T1000 (cell line): ENCODE measurements at places on chromosomes 13 and 19.

DNA sequence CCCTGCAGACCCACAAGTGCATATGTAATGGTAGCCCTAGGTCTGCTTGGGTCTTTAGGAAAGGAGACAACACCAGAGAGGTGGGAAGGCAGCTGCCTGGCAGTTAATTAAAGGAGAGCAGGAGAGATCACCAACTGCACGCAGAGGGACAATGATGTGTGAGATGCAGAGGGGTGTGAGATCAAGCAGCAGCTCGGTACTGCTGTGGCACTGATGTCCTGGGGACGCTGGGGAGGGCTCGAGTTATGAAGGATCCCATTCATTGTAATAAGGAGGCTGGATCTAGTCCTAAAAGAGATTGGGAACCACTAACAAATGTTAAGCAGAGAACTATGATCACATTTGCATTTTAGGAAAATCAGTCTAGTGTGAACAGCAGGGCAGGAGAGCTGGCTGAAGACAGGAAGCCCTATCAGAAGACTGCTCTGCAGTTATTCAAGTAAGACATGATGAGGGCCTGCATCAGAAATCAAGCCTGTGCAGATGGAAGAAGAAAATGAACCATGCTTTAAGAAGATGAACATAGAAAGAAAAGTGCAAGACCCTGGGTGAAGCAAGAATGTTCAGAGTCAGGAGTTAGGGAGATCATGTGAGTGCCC is 80.4 kb downstream of the DLEU7 start:
- no peak for DNase-seq

- no peak for DNase-seq
These were observed 41.4 kb upstream of the FGF14 start for GRCh38 chr13:102443249-102443648.

DNA sequence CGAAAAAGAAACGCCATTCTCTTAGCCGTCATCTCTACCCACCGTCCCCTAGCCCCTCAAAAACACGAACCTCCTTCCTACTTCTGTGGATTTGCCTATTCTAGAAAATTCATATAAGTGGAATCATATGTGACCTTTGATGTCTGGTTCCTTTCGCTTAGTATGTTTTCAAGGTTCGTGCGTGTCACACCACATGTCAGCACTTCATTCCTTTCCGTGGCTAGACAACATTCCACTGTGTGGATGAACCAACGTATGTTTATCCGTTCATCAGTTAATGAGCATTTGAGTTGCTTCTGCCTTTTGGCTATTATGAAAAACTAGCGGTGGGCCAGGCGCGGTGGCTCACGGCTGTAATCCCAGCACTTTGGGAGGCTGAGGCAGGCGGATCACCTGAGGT is 14.0 kb upstream of the PPP1R12C start:
- no peak for DNase-seq

DNA sequence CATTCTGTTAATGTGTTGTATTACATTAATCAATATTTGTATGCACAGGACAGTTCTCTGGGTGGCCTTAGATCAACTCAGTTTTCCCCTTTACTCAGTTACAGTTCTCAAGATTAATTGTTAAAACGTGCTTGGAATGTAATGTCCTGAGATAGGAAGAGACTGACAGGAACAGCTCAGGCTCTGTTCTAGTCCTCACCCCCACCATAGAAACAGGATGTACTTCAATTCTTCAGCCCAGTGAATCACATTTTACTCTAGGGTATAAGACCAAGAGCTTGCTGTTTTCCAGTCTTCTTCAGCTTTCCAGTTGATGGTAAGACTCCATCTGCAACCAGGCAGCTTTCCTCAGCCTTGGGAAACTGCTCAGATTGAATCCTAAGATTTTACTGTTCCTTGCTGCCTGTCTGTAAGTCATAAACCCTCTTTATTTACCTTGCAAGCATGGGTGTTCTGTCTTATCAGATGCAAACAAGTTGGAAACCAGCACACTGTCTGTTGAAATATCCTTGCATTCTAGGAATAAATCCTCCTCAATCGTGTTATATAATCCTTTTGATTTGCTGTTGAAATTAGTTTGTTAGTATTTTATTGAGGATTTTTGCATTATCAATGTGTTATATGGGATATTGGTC is 836.9 kb upstream of the PCDH9 start:
- no peak for DNase-seq

- no peak for DNase-seq
These were observed 137.5 kb downstream of the KCNRG start for GRCh38 chr13:50152655-50153309.

GRCh38 chr19:39307046-39307821 is 11.0 kb downstream of the IFNL1 start:
- no peak for DNase-seq

DNA sequence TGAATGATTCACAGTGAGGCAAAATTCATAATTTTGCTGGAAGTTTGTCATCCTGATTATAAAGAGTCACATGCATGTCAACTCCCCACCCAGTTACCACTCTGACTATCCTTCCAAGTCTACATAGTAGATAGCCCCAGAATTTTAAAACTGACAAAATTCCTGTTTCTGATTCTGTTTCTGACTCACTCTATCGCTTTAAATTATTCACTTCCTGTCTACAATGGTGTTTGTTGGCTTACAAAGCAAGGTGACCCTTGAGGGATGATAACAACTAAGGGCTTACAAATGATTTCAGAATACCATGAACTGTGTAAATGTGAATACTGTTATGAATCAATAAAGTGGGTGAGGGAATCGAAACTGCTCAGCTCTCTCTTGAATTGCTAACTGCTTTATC is 98.7 kb upstream of the KL start:
- no peak for DNase-seq

GRCh38 chr13:113995051-113995601 is 21.2 kb upstream of the C13orf46 start:
- no peak for DNase-seq

- no peak for DNase-seq
These were observed 17.1 kb downstream of the ELAVL1 start for GRCh38 chr19:7988307-7988706.
